ENCODE measurements at places on chromosomes 13 and 19. TPM values are rescaled to one million over a fixed set of nuclear protein-coding genes. Genes with fewer than 3 reads are reported as not detected.
A peak's percentile ranks its signal among the peaks of the same experiment; 100 is the strongest.

GRCh38 chr13:84430446-84430845 is 548.2 kb upstream of the SLITRK1 start:
- no peak for DNase-seq
- no peak overlapping the region for H3K27ac ChIP-seq
- H3K27me3 ChIP-seq = no peaks in the 10 kb centered on the region
- H3K4me3 ChIP-seq = no peak overlapping the region
- H3K4me1 ChIP-seq = no peaks in the 10 kb centered on the region
- H3K36me3 ChIP-seq = no peaks in the 10 kb centered on the region

- DNase-seq = peak; percentile 28
- H3K27me3 ChIP-seq = no peaks in the 10 kb centered on the region
- no peak overlapping the region for H3K4me3 ChIP-seq
- no peak overlapping the region for H3K27ac ChIP-seq
- H3K4me1 ChIP-seq = no peaks in the 10 kb centered on the region
These were observed 88.4 kb upstream of the ZNF492 start for GRCh38 chr19:22545751-22546150.

GRCh38 chr19:33397536-33398360 is 24.2 kb downstream of the CEBPG start:
- H3K4me1 ChIP-seq = no peaks in the 10 kb centered on the region
- no peaks in the 10 kb centered on the region for H3K36me3 ChIP-seq
- H3K27ac ChIP-seq = no peak overlapping the region
- no peak for DNase-seq

DNA sequence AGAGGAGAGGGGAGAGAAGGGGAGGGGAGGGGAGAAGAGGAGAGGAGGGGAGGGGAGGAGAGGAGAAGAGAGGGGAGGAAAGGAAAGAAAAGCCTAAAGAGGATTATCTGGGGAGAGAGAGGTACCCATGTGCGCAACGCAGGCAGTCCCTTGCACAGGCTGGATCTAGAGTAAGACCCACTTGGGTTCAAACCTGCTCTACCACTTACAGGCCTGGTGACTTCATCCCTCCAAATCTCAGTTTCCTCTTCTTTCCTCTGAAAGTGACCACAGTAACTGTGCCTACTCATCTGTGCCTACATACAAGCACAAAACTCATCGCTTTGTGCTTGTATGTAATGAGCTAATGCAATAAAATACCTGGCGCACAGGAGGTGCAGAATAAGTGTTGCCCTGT is 732 bp upstream of the MAP1S start:
- peaks cover 7% of the 10 kb centered on the region for H3K36me3 ChIP-seq
- peak overlapping the region; percentile 74 for H3K4me3 ChIP-seq
- H3K4me1 ChIP-seq = peaks cover 39% of the 10 kb centered on the region
- no peaks in the 10 kb centered on the region for H3K27me3 ChIP-seq
- peak overlapping the region; percentile 80 for H3K27ac ChIP-seq

GRCh38 chr19:37718304-37718703 is 1.3 kb downstream of the ZNF607 start:
- H3K4me1 ChIP-seq = peaks cover 14% of the 10 kb centered on the region
- peaks cover 28% of the 10 kb centered on the region for H3K36me3 ChIP-seq
- DNase-seq = no peak
- peak overlapping the region; percentile 85 for H3K4me3 ChIP-seq
- peak overlapping the region; percentile 78 for H3K27ac ChIP-seq

- H3K27me3 ChIP-seq = peaks cover 64% of the 10 kb centered on the region
- H3K4me3 ChIP-seq = no peak overlapping the region
- H3K27ac ChIP-seq = no peak overlapping the region
- H3K36me3 ChIP-seq = no peaks in the 10 kb centered on the region
These were observed 29.1 kb upstream of the IGFL4 start for GRCh38 chr19:46069806-46070341.

The LINGO3 gene
- total RNA-seq = 0.44 TPM

GRCh38 chr13:80336370-80336769 is 4.6 kb downstream of the SPRY2 start:
- no peak overlapping the region for H3K27ac ChIP-seq
- peaks cover 3% of the 10 kb centered on the region for H3K4me1 ChIP-seq
- H3K27me3 ChIP-seq = peaks cover 11% of the 10 kb centered on the region
- DNase-seq = no peak
- no peaks in the 10 kb centered on the region for H3K36me3 ChIP-seq
- H3K4me3 ChIP-seq = no peak overlapping the region

GRCh38 chr13:42272804-42273175 is 838 bp downstream of the AKAP11 start:
- peaks cover 50% of the 10 kb centered on the region for H3K4me1 ChIP-seq
- peak overlapping the region; percentile 99 for H3K4me3 ChIP-seq
- H3K36me3 ChIP-seq = peaks cover 20% of the 10 kb centered on the region
- H3K27me3 ChIP-seq = no peaks in the 10 kb centered on the region
- peak overlapping the region; percentile 98 for H3K27ac ChIP-seq
- no peak for DNase-seq
